H9 (cell line): ENCODE measurements at places on chromosomes 13 and 19. TPM values are rescaled to one million over a fixed set of nuclear protein-coding genes. Genes with fewer than 3 reads are reported as not detected.

Gene HTR2A
- total RNA-seq = not detected in 2 replicates

Gene TMEM238
- total RNA-seq = 3.8 and 4.8 TPM in 2 replicates

Gene JUND
- 103 and 109 TPM in 2 replicates for total RNA-seq

Gene SPACA4
- total RNA-seq = not detected in 2 replicates

Gene TMEM259
- total RNA-seq = 169 and 171 TPM in 2 replicates

Gene CCDC169
- total RNA-seq = 19.1 and 20.5 TPM in 2 replicates

Gene PEG3
- total RNA-seq = not detected in 2 replicates

Gene ZNF627
- 12.2 and 12.8 TPM in 2 replicates for total RNA-seq

Gene ZNF229
- total RNA-seq = 5.6 and 7.4 TPM in 2 replicates

Gene COL4A2
- 68.8 and 76.5 TPM in 2 replicates for total RNA-seq

Gene NTN5
- total RNA-seq = 0.33 and 0.55 TPM in 2 replicates

Gene CEACAM3
- not detected in 2 replicates for total RNA-seq

Gene RDH8
- total RNA-seq = 0.13 TPM in 1 of 2 replicates, not detected in the other

Gene CEACAM16
- total RNA-seq = not detected in 2 replicates

Gene PRODH2
- not detected in 2 replicates for total RNA-seq

Gene CGB1
- total RNA-seq = not detected in 2 replicates

Gene GRIN3B
- 1.0 and 1.4 TPM in 2 replicates for total RNA-seq

Gene FGF22
- total RNA-seq = 0.72 and 0.99 TPM in 2 replicates

Gene NDUFS7
- 83.7 and 83.9 TPM in 2 replicates for total RNA-seq

Gene MARK4
- total RNA-seq = 44.7 and 46.8 TPM in 2 replicates

Gene C19orf33
- total RNA-seq = 1.2 TPM in 1 of 2 replicates, not detected in the other

Gene CLEC11A
- 3.8 and 3.9 TPM in 2 replicates for total RNA-seq

Gene ACP5
- total RNA-seq = 2.3 and 4.0 TPM in 2 replicates

Gene CPAMD8
- total RNA-seq = 12.0 and 12.6 TPM in 2 replicates

Gene SHANK1
- total RNA-seq = 1.4 and 1.7 TPM in 2 replicates

Gene CRB3
- total RNA-seq = 31.4 and 32.1 TPM in 2 replicates

Gene AP1M2
- 146 and 150 TPM in 2 replicates for total RNA-seq

Gene SLC1A6
- 5.9 and 8.3 TPM in 2 replicates for total RNA-seq

Gene ZNF470
- total RNA-seq = 6.9 and 7.1 TPM in 2 replicates

Gene MVB12A
- 49.7 and 50.4 TPM in 2 replicates for total RNA-seq

Gene PSG5
- total RNA-seq = not detected in 2 replicates

Gene C19orf85
- 1.2 and 2.1 TPM in 2 replicates for total RNA-seq

Gene ZNF536
- total RNA-seq = not detected in 2 replicates

Gene FFAR3
- total RNA-seq = not detected in 2 replicates

Gene NLRP9
- total RNA-seq = not detected in 2 replicates

Gene PRR12
- total RNA-seq = 64.2 and 65.9 TPM in 2 replicates
